Left hindlimb (tissue), 1 donor: ENCODE measurements at places on chromosomes 2 and 18.
A peak's percentile ranks its signal among the peaks of the same experiment; 100 is the strongest.

- DNase-seq = no peak
These were observed 401.3 kb downstream of the KCNJ3 start for GRCh38 chr2:155099784-155100183.

DNA sequence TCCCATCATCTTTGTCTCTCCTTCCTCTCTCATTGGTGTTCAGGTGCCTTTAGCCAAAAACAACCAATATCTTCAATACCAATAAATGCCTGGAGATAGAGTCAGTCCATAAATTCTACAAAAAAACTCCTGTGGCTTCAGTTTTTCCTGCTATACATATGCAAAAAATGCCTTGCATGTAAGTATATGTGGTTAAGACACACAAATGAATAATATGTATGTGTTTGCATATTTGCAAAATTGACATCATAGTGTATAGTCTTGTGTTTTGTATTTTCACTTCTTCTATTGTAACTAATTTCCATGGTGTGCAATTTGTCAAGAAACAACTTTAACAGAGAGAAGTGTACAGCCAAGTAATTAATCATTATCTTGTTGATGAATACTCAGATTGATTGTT is 115.5 kb downstream of the NYAP2 start:
- no peak for DNase-seq

DNA sequence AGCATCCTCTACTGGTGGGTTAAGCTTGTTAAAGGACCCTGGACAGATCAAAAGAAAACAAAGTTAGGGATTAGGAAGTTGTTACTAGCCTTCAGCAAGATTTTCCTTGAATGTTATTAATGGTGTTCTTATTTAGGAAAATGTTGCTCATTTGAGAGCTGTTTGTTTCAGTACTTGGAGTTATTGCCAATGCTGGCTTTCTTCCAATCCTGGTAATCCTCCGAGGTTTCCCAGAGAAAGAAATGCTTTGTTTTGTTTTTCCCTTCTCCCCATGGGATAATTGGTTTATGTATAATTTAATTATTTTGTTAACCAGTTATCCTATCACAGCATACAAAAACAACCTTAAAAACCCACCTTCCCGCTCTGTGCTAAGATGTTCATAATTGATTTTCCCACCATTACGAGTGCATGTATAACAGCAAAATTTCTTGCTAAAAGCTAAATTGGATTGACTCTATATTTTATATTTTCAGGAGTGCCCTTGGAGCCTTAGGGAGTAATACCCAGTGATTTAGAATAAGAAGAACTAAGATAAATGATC is 79.8 kb downstream of the MGAT5 start:
- no peak for DNase-seq

- DNase-seq = peak; percentile 41
These were observed 45.0 kb downstream of the KCTD1 start for GRCh38 chr18:26503382-26503781.
